ENCODE measurements at places on chromosomes 6 and 20.

DNA sequence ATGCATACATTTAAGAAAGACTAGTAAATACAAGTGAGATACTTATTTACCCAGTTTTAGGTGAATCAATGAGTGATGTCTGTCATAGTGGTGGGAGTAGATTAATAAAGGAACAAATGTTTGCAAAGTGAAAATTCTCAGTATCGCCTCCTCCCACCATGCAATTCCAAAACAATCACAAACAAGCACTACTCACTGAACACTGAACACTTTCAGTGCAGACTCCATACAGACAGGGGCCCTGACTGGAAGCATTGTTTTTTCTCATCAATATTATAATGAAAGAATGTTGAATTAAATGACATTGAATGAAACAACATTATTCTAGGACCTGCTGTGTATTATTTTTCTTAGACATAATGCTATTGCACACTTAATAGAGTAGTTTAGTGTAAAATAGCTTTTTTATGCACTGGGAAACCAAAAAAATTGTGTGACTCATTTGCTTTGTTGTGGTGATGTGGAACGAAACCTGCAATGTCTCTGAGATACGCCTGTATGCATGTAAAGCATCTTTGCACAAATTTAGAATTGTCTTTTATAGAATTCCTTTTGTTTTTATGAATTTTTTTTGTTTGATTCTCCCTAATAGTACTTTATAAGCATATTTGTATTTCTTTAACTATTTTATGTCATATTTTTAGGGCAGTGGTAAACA, 317.5 kb downstream of the UTRN start:
- no peak for DNase-seq

GRCh38 chr6:90905351-90905750, 318.5 kb upstream of the MAP3K7 start:
- no peak for DNase-seq

DNA sequence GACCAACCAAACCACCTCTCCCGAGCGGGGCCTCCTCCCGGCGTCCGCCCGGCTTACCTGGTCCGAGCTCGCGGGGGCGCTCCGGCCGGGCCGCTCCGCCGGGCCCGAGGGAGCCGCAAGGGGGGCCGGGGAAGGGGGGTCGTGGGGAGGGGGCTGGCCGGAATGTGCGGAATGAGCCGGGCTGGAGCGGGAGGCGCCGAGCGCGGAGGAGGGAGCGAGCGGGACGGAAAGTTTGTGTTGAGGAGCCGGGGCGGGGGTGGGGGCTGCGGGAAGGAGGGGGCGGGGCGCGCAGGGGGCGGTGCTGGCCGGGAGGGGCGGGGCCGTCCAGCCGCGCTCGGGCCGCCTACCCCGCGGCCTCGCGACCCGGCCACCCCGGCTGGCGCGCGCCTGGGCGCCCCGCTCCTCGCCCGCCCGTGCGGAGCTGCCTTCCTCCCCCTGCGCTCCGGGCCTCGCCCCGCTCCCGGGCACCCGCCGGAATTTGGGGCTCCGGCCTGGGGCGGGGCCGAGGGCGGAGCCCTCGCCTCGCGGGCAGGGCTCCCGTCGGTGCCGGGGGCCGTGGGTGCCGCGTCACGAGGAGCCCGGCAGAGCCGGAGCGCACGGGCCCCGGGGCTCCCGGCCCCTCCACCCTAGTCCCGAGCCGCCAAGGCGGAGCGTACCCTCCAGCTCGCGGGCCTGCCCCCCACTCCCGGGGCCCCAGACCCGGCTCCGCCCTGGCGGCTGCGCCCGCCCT, at the start of gene TEAD3:
TSS of gene TEAD3 (minus strand) at position 239 of the 730 bp plus-strand sequence.
- peak; percentile 43 for DNase-seq

- DNase-seq = peak; percentile 41
Measured at GRCh38 chr20:4051413-4052138, 36.2 kb upstream of the RNF24 start.
